Breast epithelium (tissue), 4 donors: ENCODE measurements at places on chromosomes 16 and 17. TPM values are rescaled to one million over a fixed set of nuclear protein-coding genes. Genes with fewer than 3 reads are reported as not detected.

The CCL4L2 gene
- total RNA-seq = 0.33 TPM

The GNAO1 gene
- 0.98 TPM for total RNA-seq

The CRYBA1 gene
- not detected for total RNA-seq

The ITGAE gene
- 27.1 TPM for total RNA-seq

The MYH1 gene
- total RNA-seq = 1.9 TPM

The GJD3 gene
- total RNA-seq = not detected

The OR1A1 gene
- total RNA-seq = not detected

The ZNF469 gene
- 0.80 TPM for total RNA-seq

The GPR142 gene
- not detected for total RNA-seq

The HOXB1 gene
- total RNA-seq = not detected

The TEKT1 gene
- not detected for total RNA-seq

The SEPTIN1 gene
- total RNA-seq = 2.7 TPM

The C1QL1 gene
- 7.2 TPM for total RNA-seq

The CNGB1 gene
- not detected for total RNA-seq

The TSR1 gene
- 43.0 TPM for total RNA-seq

The TRAF7 gene
- total RNA-seq = 28.4 TPM

The HOXB5 gene
- total RNA-seq = 0.44 TPM

The HLF gene
- 21.4 TPM for total RNA-seq

The BEAN1 gene
- not detected for total RNA-seq

The DPEP3 gene
- total RNA-seq = not detected

The ZNF200 gene
- 9.2 TPM for total RNA-seq

The PRSS22 gene
- total RNA-seq = 13.6 TPM
